ENCODE measurements at places on chromosomes 2 and 18.

GRCh38 chr18:11761553-11761952 is 72.5 kb downstream of the GNAL start:
- DNase-seq: no peak

DNA sequence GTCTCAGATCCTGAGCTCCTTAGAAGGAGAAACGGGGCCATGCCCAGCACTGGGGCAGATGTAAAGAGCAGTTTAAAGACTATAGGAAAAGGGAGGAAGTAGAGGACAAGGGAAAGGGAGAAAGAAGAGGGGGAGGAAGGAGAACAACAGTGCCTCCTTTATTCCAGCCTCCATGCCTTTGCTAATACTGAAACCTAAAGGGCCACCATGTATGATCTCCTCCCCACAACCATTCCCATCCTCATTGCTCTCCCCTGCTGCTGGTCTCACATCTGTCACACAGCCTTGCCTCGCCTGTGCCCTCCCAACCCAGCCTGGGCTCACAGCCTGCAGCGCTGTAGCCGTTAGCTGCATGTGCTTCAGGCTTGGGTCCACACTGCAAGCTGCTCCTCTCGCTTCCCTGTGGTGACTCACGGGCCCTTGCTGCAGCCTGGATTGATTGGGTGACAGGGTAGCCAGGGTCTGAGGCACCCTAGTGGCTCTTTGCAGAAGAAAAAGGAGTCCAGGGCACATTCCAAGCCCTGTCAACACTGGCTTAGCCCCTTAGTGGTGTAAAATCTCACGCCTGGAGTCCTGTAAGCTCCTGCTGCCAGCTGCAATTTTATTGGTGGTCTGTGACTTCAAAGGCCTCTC is 281.9 kb downstream of the SRBD1 start:
- DNase-seq: no peak

DNA sequence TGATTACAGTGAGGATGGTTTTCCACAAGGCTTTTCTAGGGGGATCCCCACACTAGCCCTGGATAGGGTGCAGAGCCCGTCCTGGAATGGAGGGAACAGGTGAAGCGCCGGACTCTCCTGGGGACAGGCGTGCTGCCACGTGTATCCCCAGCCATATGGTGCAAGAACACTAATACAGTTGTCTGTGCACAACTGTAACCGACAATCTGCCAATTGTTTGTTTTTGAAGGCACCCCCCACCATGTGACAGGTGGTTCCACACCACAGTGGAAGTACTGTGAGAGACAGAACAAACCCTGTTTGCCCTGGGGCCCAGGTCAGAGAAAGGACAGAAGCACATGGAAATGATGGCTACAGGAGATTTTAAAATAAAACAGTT is 52.9 kb downstream of the MYCN start:
- no peak for DNase-seq

DNA sequence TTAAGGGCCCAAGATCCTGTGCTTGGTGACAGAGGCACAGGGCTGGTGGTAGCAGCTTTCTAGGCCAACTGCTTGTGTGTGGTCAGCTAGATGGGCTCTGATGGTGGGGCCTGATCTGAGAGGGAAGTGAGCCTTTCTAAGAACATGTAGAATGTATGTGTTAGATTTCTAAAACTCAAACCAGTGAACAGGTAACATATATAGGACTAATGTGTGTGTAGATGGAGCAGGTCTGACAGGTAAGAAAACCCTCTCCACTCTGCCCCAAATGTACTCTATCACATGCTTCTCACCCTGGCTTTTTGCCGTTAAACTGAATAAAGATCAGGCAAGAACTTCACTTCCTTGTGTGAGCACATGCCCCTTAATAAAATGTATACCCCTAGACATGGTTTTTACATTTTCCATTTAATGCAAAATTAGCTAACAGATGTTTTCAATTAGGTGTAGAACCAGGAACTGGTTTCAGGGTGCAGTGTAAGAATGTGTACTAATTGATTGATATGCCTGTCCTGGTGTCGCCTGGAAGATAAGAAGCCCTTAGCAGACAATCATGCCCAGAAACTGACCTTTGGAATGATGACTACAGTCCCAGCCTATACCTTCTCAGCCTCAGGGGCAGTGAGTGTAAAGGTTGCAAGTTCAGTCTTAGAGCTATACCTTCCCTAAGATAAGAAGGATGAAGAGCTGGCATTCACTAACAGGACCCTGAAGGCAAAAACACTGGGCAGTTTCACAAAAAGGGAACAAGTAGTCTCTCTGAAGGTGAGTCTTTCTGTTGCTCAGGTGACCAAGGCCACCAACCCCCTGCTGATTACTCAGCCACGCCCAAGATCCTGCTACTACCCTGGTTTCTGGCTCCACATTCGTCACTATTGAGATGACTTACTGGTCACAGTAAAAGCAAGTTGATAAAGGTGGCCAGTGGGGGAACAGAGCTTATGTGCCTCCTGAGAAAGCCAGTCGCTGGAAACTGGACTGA is 71.2 kb downstream of the SPATS2L start:
- DNase-seq: no peak

DNA sequence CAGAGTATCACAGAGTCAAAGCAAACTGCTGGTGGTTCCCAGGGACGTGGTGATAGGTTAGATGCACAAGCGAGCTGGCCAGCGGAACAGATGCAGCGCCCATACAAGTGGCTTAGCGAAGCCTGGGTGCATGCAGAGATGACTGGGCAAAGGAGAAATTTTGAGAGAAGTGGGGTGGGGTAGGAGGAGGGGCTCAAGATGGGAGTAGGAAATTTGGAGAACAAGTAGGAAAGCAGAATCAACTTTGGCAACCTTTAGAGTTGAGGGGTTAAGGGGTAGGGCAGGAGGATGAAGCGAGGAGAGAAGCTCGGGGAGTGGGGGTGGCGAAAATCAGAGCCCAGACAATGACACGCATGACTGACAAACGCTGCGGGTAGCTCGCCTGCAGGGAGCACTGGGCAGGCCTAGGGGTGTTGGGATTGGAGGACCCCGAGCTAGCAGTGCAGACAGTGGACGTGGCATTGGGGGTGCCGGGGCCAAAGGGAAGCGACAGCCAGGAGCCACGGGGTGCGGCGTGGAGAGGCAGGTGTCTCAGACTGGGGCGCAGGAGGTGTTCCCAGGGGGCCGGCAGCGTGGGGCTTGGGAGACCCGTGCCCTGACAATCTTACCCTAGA is 431 bp downstream of the FAM98A start:
- DNase-seq: peak; percentile 19

DNA sequence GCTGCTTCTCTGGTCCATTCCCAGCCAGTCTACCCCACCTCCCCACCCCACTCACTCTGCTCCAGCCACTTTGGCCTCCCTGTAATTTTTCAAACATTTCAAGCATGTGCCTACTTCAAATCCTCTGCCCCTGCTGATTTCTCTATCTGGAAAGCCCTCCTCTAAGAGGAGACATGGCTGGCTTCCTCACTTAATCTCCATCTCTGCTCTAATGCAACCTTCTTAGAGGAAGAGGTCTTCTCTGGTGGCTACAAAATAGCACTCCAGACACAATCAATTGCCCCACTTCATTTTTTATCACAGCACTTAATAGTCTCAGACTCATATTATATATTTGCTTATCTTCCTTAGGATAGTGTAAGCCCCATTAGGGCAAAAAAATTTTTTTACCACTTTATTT is 161.1 kb upstream of the SLC39A10 start:
- DNase-seq: no peak

- DNase-seq: no peak
These were observed 11.7 kb downstream of the WDR7 start for GRCh38 chr18:56662902-56663301.

DNA sequence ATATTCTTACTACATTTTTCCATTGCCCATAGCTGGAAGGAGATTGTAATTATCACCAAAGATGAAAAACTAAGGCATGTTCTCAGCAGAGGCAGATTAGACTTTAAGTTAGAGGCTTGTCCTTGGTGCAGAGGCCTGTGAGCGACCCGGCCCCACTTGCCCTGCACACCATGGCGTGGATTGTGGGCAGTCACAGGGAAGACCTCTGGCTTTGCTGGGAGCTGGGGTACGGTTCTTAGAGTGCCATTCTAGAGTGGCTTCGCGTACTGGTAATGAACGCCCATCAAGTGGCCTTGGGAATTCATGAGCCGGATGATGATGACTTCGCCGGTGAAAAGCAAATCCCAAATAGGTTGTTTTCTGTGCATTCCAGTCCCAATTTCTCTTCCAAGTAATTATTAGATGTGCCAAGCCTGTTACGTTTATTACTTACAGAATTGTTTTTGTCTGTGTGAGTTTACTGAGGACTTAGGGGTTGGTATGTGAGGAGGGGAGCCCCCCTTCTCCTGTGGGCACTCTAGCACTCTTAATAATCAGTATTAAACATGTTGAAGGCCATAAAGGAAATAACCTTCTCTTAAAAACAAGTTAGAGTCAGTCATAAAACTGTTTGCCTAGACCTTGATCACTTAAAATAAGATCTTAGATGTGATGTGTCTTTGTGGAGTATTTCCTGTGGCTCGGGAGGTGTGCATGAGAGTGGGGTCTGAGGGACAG is 90.6 kb downstream of the LDLRAD4 start:
- no peak for DNase-seq

- DNase-seq: no peak
These were observed 15.1 kb downstream of the COBLL1 start for GRCh38 chr2:164826293-164827243.

DNA sequence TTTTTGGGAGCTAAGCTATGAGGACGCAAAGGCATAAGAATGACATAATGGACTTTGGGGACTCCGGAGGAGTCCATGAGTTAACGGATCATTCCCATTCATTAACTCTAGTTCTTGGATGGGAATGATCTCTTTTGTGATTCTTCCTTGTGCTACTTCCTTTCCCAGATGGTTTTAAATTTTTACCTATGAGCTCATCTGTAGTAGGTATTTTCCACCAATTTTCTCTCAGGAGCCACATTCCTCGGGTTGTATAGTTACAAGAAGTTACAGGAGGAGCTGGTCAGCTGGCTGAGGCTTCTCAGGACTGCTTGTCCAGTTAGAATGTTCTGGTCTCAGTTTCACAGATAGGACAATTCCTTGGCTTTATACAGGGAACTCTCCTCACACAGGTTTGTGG is 42.9 kb upstream of the LPIN2 start:
- DNase-seq: no peak
